ENCODE measurements at places on chromosomes 5 and 9.

DNA sequence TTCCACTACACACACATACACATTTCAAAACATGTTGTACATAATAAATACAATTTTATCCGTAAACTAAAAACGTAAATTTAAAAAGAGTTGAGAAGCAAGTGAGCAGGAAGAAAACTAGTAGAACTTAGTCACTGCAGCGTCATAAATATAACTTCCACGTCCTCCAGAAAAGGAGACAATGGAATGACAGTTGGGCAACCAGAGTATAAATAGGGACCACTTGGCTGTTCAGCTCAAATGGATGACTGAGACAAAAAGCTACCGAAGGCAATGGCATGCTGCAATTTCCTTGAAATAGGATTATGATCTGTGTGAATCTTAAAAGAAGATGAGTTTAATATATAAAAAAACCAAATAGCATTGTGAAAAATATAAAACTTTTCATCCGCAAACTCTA, 438.5 kb upstream of the RGMB start:
- no peak for DNase-seq

GRCh38 chr9:107153336-107153735, 129.7 kb upstream of the RAD23B start:
- peak; percentile 27 for DNase-seq

DNA sequence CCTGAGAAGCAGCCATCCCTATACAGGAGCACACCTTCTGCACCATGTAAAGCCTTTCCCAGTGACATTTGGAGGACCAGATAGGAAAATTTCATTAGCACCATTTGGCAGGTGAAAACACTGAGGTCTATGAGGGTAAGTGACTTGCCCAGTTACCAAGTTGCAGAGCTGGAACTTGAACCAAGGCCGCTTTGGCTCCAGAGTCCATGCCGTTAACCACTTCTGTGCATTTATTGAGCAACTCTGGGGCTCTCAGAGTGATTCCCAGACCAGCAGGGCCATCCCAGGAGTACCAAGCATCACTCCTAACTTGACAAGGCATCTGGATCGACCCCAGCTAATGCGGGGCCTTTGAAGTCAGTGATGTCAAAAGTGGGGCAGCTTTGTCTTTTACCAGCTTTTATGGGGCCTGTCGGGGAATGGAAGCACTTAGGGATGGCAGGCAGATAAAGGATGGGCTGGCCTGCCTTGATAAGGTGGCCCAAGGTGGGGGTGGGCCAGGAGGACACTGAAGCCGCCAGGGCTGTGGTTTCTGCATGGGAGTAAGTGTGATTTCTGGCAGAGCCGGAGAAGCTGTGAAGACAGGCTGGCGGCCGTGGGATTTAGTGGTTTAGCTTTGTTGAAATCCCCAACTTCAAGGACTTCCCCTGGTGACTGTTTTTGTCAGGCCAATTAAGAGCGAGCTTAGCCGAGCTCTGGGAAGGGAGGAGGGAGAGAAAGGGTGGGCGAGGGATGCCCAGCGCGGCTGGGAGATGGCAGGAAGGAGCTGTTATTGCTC, 127.3 kb downstream of the MACROH2A1 start:
- no peak for DNase-seq

DNA sequence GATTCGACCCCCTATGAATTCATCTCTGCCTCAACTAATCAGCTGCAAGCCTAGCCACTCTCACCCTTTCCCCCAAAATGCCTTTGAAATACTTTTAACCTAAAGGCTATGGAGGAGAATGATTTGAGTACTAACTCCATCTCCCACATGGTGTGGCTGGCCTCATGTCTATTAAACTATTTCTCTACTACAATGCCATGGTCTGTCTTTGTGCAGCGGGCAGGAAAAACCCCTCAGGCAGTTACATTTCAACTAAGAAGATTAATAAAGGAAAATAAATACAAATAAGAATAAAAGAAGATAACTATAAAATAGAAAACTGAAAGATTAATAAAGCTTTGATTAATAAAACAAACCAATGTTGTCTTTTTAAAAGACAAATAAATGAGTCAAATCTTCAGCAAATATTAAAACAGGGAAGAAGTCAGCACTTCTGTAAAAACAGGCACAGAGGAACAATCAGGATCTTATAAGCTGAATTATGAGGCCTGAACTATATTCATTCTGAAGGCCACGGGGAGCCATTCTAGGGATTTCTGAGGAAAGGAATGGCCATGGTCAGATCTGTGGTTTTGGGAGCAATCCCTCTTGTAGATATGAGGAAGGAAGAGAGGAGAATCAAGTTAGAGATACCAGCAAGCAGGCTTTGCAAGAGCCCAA, 116.1 kb upstream of the SLC12A2 start:
- no peak for DNase-seq

DNA sequence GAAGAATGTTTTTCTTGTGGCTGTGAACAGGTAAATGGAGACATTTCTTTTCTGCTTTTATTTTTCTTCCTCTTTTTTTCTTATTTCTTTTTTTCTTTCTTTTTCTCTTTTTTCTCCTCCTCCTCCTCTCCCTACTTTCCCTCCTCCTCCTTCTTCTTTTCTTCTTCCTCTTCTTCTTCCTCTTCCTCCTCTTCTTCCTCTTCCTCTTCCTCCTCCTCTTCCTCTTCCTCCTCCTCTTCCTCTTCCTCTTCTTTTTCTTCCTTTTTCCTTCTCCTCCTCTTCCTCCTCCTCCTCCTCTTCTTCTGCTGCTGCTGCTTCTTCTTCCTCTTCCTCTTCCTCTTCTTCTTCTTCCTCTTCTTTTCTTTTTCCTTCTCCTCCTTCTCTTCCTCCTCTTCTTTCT, 65.3 kb upstream of the NTRK2 start:
- DNase-seq = no peak

DNA sequence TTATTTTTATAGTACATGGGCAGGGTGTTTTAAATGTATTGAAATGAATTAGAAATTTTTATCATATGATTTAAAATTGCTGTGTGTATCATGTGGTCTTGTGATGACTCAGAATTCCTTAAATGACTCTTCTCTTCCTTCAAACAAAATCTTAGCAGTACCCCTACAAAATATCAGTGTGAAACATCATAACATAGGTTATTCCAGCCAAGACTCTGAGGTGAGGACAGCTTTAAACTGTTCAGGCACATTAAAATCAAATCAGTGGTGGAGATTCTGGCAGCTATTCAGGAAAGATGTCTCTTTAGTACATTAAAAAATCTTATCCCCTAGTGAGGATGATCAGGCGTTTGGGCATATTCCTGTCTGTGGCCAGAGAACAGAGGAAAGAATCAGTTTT, 174.0 kb downstream of the MAN2A1 start:
- no peak for DNase-seq

DNA sequence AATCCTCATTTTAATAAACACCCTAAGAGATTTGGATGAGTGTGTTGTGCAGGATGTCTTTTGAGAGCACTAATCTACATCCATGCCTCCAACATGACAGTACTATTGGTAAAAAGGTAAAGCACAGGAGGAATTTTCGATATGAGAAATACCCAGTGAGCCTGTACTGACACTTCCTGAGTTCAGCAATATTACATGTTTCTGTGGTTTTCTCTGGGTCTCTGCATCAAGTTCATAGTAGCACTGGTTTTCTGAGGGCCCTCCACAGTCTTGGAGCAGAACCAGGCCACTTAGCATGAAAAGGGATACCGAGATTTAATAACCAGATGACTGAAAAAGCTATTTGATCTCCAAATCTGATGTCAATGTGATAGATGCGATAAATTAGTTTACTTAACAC, 524.1 kb downstream of the TMEM38B start:
- DNase-seq = no peak

- no peak for DNase-seq
These were observed 1.2 kb downstream of the NIPSNAP3B start for GRCh38 chr9:104765138-104765537.

- DNase-seq = no peak
These were observed 41.0 kb upstream of the SEMA4D start for GRCh38 chr9:89538871-89539270.

- no peak for DNase-seq
These were observed 14.0 kb upstream of the JAK2 start for GRCh38 chr9:4970970-4971641.

- DNase-seq = no peak
These were observed 405.0 kb downstream of the ENC1 start for GRCh38 chr5:74235552-74235951.

GRCh38 chr5:65830856-65831255, 95.5 kb upstream of the ERBIN start:
- DNase-seq = no peak

DNA sequence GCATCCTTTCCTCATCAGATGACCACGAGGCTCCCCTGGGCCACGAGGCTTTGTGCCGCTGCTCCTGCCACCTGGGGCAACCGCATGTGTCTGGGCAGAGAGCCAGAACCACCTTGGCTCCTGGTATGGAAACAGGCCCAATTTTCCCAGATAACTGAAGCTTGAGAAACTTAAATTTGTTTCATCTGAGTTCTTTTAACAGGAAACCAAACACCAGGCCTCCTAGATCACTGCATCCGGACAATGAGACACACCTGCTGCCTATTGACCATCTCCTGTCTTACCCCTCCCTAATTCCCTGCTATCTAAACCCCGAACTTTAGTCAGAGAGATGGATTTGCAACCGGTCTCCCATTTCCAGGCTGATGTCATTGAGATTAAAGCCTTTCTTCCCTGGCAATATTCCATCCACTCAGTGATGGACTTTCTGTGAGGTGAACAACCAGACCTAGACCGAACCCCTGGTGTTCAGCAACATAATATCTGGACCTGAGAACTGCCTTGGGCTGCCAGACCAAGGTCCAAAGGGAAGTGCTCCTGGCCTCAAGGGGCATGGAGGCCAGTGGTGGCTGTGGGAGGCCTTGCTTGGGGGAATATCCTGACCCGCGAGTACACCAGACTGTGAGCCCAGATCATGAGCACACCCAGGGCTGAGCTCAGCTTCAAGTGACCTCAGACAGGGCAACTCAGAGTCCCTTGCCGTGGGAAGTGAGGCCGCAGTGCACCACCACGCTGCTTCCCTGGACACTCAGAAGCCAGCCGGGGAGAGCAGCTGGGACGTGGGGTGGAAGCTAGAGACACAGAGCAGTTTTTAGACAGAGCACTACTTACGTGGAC, 199.7 kb downstream of the HSPA4 start:
- DNase-seq = no peak

- no peak for DNase-seq
These were observed 1.5 kb downstream of the C5 start for GRCh38 chr9:121048618-121049017.

DNA sequence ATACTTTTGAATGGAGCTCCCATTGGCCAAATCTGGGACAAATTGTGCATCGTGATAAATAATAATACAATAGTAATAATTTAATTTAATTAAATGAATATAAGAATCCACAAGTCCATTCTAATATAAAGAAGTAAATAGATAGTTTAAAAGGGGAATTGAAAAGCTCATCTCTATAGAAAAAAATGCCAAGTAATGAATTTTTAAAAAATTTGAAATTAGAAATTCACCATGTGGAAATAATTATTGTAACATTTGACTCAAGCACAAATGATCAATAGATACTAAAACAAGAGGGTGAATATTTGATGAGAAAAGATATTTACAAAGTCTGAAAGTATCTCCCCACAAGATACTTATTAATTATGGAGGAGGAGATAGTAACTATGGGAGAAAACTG, 467.4 kb downstream of the CETN3 start:
- no peak for DNase-seq

DNA sequence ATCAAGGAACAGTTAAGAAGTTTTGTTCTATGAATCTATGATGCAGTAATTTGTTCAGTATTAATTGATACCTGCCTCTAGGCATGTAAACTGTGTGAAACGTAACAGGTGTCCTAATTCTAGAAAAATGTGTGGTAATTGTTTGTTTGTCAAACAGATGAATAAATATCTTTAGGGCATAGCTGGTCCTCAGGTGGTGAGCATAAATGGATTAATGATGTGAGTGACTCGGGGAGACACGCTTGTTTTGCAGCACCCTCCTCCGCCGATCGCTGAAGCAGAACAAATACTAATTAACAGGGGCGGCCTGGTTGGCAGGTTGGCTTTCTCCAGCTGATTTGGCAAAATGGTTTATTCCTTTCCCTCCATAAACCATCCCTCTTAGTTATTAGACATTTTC, 88.8 kb downstream of the TLE4 start:
- DNase-seq = no peak

- no peak for DNase-seq
These were observed 45.4 kb downstream of the FGF1 start for GRCh38 chr5:142640316-142641005.

- peak; percentile 65 for DNase-seq
These were observed 30.9 kb upstream of the SREK1 start for GRCh38 chr5:66113160-66113559.

DNA sequence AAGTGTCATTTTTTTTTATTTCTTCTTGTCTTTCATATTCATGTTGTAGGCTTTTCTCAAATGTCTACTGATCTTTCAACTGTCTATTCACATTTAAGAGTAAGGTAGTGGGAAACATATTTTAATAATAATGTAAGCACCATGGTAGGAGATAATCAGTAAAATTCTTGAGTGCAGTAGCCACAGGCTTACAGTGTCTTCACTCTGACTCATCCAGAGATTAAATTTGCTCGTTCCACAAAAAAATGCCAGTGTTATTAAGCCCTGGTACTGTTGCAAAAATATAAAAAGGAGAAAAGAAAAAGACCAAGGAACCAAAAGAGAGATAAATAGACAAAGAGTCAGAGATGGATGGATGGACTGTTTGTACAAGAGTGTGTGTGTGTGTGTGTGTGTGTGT, 43.0 kb downstream of the PARP8 start:
- DNase-seq = peak; percentile 3

GRCh38 chr5:74042959-74043358, 417.0 kb downstream of the ARHGEF28 start:
- peak; percentile 60 for DNase-seq

- no peak for DNase-seq
These were observed 37.3 kb downstream of the STK10 start for GRCh38 chr5:172150514-172151425.

- DNase-seq = no peak
These were observed 45.0 kb downstream of the MRPL36 start for GRCh38 chr5:1754531-1755220.

- DNase-seq = no peak
These were observed 60.0 kb upstream of the TYRP1 start for GRCh38 chr9:12633016-12633765.

- no peak for DNase-seq
These were observed 25.6 kb upstream of the POU4F3 start for GRCh38 chr5:146313027-146313426.

GRCh38 chr5:68395926-68396511, 180.5 kb downstream of the PIK3R1 start:
- peak; percentile 3 for DNase-seq

All from RCC 7860 (cell line).